ENCODE measurements at places on chromosomes 4 and X.
A peak's percentile ranks its signal among the peaks of the same experiment; 100 is the strongest.

- no peak for DNase-seq
Measured at GRCh38 chr4:30362436-30362835, 357.7 kb upstream of the PCDH7 start.

DNA sequence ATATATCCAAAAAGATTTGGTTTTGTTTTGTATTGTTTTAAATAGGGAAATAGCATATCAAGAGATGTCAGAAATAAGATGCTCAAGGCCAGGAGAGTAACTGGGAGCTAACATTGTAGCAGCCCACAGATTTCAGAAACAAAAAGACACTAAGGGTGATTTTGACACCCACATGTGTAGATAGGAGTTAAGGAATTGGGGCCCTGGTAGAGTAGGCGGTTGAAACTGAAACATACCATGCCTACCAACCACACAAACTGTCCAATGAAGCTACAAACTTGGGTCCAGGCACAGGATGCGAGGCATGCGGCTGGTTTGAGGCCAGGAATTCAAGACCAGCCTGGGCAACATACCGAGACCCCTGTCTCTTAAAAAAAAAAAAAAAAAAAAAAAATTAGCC is 6.3 kb upstream of the HSPA4L start:
- DNase-seq, result no peak

- DNase-seq, result no peak
Measured at GRCh38 chr4:1210971-1211370, 38.0 kb downstream of the CTBP1 start.

GRCh38 chr4:140003876-140004548 is 150.0 kb downstream of the MAML3 start:
- peak; percentile 16 for DNase-seq

DNA sequence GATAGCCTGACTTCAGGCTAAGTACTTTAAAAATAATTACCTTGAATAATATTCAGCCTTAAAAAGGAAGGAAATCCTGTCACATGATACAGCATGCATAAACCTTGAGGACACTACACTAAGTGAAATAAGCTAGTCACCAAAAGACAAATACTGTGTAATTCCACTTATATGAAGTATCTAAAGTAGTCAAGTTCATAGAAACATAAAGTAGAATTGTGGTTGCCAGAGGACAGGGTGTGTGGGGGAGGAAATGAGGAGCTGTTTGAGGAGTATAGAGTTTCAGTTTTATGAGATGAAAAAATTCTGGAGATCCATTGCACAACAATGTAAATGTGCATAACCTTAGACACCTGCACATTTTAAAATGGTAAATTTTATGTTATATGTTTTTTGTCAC is 5.6 kb upstream of the STPG2 start:
- DNase-seq, result no peak

- DNase-seq, result no peak
Measured at GRCh38 chr4:73662709-73663546, 42.7 kb upstream of the RASSF6 start.

DNA sequence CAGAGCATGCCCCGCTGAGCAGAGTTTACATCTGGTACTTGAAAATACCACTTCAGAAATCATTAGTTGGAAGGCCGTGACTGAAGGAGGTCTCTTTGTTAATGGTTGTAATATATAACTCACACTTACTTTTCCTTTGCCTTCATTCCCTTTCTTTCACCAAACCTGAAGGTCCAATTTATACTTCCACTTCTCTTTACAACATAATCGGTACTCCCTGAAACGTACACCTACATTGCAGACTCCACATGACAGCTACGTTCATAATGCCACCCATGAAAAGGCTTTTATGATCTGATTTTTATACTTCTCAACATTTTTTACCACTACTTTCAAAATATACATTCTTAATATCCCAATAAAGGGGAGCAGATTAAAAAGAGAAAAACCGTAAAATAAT is 298.7 kb downstream of the C4orf33 start:
- DNase-seq, result no peak
